ENCODE measurements at places on chromosomes 2 and 18. TPM values are rescaled to one million over a fixed set of nuclear protein-coding genes. Genes with fewer than 3 reads are reported as not detected.

The CAPN10 gene
- total RNA-seq, result 14.0 TPM

GRCh38 chr2:47313728-47314127 lies 89.2 kb upstream of the MSH2 start:
- no peak for DNase-seq

DNA sequence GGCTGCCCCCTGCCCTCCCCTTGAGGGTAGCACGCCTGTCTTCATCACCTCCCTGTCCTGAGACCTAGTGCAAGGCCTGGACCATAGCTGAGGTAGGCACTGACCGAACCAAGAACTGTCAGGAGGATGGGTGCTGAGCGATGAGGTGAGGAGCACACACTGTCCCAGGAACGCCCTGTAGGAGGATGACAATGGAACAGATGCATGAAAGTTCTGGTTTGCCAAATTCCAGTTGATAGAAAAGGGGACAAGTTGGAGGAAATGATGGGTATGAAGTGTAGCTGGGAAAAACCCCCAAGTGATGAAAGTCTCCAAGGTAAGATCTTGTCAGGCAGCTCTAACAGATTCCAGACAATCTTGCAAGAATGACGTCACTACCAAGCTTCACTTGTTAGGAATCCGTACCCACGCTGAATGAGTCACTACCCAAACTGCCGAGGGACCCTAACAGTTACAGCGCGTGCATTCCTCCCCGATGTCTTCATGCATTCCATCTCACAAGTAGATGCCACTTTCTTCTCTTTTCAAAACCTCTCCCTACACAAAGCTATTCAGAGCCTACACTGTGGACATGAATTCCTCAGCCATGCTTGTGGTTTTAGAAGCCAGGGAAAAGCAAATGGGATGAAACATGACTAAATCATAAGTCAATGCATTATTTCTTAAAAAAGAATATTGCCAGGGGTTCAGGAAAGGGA lies 27.6 kb downstream of the MRPL33 start:
- DNase-seq, result peak; percentile 100

The BCL2L11 gene
- 5.3 TPM for total RNA-seq

- DNase-seq, result no peak
Observed at GRCh38 chr2:110104025-110104771, 11.4 kb downstream of the MALL start.
